ENCODE measurements at places on chromosomes 3 and 15.

GRCh38 chr3:66709532-66709931 is 208.7 kb upstream of the LRIG1 start:
- no peak for DNase-seq

DNA sequence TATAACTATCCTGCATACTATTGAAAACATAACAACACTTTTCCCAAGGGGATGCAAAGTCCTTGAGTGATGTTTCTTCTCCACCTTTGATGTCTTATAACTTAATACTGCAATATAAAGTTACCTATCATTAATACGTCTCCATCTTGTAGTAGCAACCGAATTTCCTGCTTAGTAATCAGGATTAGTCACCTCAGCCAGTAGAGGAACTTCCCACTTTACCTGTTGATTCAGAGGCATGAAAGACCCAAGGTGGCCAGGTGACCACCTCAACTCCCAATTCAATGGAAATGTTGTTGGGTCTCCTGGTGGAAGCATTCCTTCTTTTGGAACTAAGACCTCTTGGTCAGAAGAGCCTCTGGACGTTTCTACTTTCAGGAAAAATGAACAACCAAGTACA is 3.5 kb upstream of the TMCC1 start:
- DNase-seq, result no peak

DNA sequence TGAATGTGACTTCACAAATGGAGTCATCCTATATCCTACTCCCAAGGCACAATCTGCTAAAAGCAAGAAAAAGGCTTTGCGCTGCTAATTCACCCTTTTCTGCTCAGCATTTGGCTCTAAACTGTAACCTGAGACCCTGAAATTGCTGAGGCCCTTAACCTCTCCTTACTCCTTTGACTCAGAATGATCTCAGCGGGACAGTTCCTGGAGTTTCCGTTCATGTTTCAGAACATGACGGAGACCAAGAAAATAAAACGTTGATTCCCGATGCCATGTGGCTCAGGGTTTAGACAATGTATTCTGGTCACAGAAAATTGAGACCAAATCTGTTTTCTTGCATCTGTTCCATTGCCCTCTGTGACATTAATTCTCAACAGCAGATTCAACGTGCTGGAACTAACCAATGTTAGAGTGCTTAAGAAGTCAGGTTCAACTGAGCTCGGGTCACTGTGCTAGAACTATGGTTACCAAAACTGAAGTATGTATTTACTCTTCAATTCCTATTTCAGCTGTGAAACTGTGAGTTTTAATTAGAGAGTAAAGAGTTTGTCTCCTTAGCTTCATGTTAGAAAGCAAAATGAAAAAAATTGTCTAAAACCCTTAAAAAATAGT is 45.4 kb upstream of the TMC3 start:
- no peak for DNase-seq

DNA sequence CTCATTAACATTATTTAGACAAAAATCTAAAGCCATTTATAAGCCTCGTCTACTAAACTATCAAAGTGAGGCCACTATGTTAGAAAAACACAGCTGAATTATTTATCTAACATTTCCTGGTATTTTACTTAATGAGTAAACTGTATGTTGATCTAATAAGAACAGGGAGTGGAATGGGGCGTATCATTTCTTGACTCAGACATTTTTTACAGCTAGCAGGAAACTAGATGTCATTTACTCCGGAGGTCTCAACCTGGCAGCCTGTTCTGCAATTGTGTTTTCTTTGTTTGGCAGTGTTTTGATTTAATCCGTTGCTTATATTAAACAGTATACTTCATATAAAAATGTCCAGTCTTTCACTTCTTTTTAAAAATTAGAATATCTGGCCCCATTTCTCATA is 79.1 kb upstream of the ABI3BP start:
- no peak for DNase-seq

DNA sequence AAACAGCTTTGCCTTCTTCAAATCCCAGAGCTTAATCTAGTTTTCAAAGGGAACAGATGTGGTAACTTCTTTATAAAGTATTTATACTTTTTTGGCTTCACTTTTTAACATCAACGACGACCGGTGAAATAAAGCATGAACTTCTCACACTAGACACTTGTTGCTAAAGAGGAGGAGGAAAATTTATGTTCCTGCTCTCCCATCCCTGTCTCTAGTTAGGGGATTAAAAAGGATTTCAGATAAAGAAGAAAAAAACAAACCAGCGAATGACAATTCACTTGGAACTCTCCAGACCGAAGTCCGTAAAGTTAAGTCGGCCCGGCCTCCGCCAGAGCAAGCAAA is 672 bp downstream of the NEDD4 start:
- no peak for DNase-seq

GRCh38 chr15:73308305-73308704 is 60.5 kb downstream of the HCN4 start:
- no peak for DNase-seq

- DNase-seq, result no peak
Observed at GRCh38 chr3:66259566-66260255, 38.9 kb downstream of the SLC25A26 start.
